ENCODE measurements at places on chromosomes 7 and 10.
A peak's percentile ranks its signal among the peaks of the same experiment; 100 is the strongest.

- DNase-seq: no peak
These were observed 44.0 kb downstream of the LDB3 start for GRCh38 chr10:86712317-86712707.

GRCh38 chr10:125961743-125962142, 65.4 kb downstream of the FANK1 start:
- no peak for DNase-seq

DNA sequence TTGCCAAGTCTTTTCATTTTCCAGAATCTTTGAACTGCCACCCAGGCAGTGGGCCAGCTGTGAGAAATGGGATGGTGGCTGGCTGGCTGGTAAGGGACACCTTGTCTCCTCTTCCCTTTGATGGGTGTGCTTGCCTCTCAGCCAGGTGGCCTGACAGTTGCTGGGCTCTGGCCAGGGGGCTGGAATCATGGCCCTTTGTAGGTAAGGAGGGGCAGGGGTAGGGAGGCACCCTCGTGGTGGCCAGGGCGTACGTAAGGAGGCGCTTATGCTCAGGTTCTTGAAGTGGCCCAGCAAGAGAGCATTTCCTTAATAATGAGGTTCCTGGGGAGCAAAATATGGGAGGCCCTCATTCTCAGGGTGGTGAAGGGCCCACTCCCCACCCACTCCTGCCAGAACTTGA, 33.0 kb upstream of the GOLGA7B start:
- no peak for DNase-seq

DNA sequence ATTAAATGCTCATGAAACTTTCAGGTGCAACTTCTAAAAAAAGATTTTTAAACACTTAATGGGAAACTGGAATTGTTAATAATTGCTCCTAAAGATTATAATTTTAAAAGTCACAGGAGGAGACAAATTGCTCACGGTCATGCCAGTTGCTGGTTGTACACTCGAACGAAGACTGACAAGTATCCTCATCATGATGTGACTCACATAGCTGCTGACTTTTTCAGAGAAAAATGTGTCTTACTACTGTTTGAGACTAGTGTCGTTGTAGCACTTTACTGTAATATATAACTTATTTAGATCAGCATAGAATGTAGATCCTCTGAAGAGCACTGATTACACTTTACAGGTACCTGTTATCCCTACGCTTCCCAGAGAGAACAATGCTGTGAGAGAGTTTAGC, 79.3 kb downstream of the ITGB8 start:
- no peak for DNase-seq

GRCh38 chr7:88500131-88500530, 193.4 kb upstream of the STEAP4 start:
- DNase-seq: no peak

DNA sequence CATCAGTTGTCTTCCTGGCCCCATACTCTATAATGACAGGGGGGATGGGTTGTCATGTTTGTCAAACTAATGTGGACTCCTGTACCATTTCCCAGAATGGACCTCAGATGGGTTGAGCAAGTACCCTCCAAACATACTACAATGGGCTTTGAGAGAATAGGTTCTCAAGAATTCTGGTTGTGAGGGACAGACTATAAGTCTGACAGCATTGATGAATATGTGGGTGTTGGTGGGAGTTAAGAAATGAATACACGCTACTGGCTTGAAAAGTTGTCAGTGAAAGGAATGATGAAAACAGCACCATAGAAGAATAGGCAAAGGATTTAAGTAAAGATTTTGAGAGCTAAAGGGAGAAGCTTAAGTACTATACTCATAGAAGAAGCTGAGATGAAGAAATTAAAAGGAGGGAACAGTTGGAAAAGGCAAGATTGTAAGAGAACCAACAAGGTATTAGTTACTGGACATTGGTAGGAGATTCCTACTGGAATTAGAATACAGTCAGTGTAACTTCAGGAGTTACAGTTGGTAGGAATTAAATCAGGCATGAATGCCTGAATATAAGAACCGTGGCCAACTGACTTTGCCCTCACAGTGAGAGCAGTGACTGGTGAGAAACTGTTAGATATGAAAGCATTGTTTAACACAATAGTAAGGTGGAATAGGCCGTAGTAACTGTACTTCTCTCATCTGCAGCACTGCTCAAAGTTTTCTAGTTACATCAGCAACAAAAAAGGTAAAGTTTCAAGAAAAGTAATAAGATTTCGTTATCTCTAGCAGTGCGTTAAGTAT, 86.3 kb downstream of the LCOR start:
- DNase-seq: no peak

- DNase-seq: no peak
These were observed 109.2 kb upstream of the PRR15 start for GRCh38 chr7:29454464-29454863.

DNA sequence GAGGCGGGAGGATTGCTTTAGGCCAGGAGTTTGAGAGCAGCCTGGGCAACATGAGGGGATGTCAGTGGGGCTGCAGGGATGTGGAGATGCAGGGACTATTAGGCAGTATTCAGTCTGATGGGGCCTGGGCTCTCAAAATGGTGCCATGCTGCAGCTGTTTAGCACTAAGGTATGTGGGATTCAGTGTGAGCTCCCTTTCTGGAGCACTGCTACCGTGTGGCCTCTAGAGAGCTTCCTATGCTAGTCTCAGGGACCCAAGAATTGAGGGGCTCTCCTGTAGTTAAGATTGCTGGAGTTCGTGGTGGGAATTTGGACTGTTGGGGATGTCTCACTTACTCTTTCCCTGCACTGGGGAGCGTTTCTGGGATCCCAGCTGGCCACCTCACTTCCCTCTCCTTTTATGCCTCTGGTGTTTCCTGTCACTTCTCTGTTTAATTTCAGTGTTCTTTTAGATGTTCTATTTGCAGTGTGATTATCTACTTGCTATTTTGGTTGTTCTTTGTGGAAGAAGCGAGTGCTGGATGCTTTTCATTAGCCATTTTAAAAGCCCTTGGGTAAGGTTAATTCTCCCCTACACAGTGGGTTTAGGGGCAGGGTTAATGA, 23.4 kb downstream of the LSMEM1 start:
- DNase-seq: no peak

DNA sequence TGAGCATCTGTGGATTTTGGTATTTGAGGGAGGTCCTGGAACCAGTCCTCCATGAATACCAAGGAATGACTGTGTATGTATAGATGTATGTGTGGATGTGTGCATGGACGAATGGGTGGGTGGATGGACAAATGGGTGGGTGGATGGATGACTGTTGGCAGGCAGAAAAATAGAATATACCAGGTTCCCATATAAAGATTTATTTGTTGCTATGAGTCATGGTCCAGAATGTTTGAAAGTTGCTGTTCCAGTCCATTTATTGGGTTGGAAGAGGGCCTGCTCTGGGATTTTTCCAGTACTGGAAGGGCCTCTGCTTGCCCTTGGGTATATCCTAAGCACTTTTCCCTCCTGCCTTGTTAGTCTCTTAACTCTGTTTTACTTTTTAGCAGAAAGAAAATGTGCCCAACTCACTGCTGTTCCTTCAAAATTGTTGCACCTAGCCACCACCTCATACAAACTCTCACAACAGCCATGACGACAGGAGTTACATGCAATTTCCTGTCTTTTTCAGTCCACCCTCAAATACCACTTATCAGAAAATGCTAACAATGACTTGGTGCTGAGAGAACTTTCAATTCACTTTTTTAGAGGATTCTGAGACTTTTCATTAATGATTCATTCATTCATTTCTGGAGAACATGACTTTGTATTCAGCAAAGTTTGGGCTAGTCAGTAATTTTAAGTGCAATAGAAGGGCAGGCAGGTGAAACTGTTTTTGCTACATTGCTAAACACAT, 108.1 kb downstream of the EEPD1 start:
- no peak for DNase-seq

GRCh38 chr7:149490083-149490760, 7.4 kb downstream of the ZNF746 start:
- DNase-seq: no peak

DNA sequence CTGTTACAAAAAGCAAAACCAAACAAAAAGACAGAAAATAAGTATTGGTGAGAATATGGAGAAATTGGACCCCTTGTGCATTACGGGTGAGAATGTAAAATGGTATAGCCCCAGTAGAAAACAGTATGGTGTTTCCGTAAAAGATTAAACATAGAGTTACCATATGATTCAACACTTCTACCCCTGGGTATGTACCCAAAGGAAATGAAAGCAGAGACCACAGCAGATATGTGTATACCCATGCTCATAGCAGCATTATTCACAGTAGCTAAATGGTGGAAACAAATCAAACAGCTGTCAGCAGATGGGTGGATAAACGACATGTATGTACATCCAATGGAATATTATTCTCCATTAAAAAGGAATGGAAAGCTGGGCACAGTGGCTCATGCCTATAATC, 42.4 kb downstream of the STARD3NL start:
- DNase-seq: no peak

GRCh38 chr7:77944183-77945182, 145.9 kb downstream of the PHTF2 start:
- DNase-seq: no peak

GRCh38 chr10:113261161-113261560, 291.7 kb upstream of the HABP2 start:
- DNase-seq: no peak

GRCh38 chr7:139720705-139721231, 57.0 kb downstream of the HIPK2 start:
- DNase-seq: no peak

- DNase-seq: no peak
These were observed 25.2 kb upstream of the ASL start for GRCh38 chr7:66050337-66050957.

DNA sequence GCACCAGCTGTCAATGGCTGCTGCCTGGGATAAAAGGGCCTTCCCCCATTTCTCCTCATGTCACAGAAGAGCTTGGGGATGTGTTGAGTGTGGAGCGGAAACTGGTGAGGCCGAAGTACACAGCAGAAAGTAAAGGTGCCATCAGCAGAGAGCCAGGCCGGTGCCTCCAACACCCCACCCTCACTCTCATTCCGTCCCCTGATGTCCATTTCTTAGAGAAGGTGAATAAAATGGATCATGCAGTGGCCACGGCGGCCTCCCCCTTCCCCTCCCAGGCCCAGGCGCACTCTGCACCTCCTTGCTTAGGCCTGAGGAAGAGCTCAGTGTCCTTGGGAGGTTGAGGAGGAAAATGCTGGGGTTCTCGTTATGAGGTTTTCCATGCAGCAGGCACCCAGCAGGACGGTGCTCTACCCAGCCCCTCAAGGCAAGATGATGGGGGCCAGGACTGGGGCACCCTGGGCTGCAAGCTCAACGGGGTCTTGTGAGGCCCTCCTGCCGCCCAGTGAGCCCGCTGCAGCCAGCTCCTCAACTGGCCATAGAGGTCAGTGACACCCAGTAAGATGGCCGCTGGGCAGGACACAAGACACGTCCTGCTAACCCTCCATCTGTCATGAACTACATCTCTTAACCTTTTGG, 163.9 kb downstream of the ADARB2 start:
- DNase-seq: no peak

- DNase-seq: no peak
These were observed 98.7 kb upstream of the DNAJB6 start for GRCh38 chr7:157238087-157238486.

- DNase-seq: no peak
These were observed 132.1 kb downstream of the EMX2 start for GRCh38 chr10:117674646-117675045.

- DNase-seq: no peak
These were observed 1115.6 kb upstream of the GHITM start for GRCh38 chr10:83023662-83024061.

GRCh38 chr7:77606562-77606961, 69.5 kb downstream of the PTPN12 start:
- no peak for DNase-seq

- peak; percentile 86 for DNase-seq
These were observed at the start of gene CCDC186 for GRCh38 chr10:114173921-114174694. Gene CCDC186, minus strand, starts transcription at chr10:114174203. Its CDS starts 10,935 bp downstream, at chr10:114163268.

GRCh38 chr10:13984647-13985155, 346.0 kb downstream of the FRMD4A start:
- no peak for DNase-seq

Data from neuronal stem cell (in vitro differentiated cells).